ENCODE measurements at places on chromosomes 1 and 21.

DNA sequence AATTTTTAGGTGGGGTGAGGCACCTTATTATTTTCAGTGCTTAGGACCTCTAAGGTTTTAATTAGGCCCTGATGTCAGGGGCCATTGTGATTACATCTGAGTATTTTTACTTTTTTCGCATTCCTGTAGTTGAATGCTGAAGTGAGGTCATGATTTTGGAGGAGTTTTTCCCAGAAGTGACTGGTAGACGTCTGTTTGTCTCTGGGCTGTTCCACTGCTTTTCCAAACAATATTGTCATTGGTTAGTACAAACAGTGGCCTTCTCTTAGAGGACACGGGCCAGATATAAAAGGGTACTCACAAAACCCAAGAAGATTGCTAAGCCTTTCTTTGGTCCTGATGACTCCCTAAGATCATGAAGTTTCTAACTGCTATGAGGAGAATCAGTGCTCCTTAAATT lies 7.6 kb upstream of the RASAL2 start:
- DNase-seq = no peak

- DNase-seq = no peak
Measured at GRCh38 chr1:62849031-62849430, 65.1 kb downstream of the ATG4C start.

DNA sequence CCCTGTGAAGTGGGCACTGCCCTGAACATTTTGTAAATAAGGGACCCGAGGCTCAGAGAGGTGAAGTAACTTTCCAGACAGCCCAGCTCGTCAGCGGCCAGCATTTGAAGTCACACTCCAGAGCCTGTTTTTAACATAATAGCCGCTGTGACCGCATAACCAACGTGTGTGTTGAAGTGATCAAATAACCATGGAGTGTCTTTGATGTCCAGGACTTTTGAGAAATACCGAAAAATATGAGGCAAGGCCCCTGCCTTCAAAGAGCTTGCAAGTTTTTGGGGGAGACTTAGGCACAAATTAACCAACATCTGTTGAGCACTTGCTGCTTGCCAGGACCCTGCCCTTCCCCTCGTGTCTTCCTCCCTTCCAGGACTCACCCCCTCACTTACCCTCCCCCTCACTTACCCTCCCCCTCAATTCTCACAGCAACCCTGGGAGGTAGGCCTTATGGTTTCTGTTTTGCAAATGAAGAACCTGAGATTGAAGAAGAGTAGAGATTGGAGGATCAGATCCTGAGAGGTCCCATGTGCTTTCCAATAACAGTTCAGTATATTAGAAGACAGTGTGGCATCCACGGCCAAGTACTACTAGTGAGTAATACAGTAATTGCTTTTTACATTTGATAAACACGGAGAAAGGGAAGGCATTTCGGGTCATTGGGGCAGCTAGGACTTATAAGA lies 1.3 kb upstream of the SLC16A1 start:
- peak; percentile 40 for DNase-seq

- no peak for DNase-seq
Measured at GRCh38 chr21:15063814-15064575, 805 bp downstream of the NRIP1 start.

- no peak for DNase-seq
Measured at GRCh38 chr1:3179471-3179870, 110.5 kb downstream of the PRDM16 start.
